ENCODE measurements at places on chromosomes 7 and 10.

- no peak for DNase-seq
Observed at GRCh38 chr7:116100626-116101025, 70.1 kb upstream of the TFEC start.

DNA sequence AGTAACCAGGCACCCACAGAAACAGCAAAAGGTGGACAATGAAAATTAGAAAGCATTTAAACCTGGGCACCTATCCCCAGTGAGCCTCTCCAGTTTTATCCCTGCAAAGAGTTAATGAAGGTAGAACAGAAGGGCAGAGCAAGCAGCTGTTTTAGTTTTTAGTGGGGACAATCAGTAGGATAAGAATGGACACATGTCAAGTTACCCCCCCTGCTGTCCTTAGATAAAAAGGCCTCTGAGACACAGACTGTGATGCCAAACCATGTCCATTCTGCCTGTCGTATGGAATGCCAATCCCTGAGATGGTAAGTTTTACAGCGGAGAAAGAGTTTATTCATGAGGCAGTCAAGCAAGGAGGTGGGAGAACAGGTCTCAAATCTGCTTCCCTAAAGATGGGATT is 162.6 kb upstream of the AGR3 start:
- no peak for DNase-seq

DNA sequence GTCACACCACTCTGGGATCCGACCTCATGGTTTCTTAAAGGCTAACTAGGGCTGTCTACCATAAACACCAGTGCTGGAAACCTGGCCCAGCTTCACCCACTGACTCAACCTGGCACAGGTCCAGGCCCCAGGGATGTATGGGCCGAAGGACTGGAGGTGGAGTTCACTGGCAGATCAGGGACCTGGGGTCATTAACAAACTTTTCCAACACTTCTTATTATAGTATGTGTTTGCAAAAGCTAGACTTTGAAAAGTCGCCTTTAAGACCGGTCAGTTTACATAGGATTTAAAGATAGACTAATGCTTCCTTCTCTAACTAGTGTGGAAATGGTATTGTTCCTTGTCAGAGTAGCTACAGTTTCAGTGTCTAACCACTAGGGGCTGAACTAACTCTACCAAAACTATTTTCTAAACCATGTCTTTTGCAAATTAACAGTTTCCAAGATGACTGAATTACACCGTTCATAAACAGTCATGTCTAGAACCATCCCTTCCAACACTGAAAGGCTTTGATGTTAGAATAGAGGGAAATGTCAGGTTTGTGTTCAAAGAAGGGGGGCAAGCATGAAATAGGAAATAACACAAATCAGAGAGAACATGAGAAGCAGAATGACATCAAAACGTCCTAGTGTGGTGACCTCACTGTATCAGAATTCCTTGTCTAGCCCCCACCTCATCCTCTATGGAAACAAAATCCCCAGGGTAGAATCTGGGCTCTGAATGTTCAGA is 29.7 kb downstream of the STN1 start:
- DNase-seq: peak; percentile 6

GRCh38 chr7:101017064-101017777 is 2.7 kb upstream of the MUC17 start:
- no peak for DNase-seq

DNA sequence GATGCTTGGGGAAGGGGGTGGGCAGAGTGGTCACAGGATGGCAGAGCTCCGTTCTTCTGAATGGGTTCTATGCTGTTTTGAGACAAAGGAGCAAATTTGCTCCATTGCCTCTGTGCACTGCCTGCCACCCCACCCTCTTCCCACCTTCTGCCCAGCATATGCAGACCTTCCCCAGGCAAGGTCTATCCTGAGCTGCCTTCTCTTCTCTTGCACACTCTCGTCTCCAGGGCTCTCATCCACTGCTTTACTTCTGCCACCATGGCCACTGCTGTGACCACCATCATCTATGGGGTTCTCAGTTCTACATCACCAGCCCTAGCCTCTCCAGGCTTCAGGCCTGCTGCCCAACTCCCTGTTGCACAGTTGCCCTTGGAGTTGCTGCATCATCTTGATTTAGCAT is 230.4 kb downstream of the TMEM178B start:
- DNase-seq: no peak

GRCh38 chr7:136228171-136228570 is 251.0 kb upstream of the MTPN start:
- DNase-seq: no peak

DNA sequence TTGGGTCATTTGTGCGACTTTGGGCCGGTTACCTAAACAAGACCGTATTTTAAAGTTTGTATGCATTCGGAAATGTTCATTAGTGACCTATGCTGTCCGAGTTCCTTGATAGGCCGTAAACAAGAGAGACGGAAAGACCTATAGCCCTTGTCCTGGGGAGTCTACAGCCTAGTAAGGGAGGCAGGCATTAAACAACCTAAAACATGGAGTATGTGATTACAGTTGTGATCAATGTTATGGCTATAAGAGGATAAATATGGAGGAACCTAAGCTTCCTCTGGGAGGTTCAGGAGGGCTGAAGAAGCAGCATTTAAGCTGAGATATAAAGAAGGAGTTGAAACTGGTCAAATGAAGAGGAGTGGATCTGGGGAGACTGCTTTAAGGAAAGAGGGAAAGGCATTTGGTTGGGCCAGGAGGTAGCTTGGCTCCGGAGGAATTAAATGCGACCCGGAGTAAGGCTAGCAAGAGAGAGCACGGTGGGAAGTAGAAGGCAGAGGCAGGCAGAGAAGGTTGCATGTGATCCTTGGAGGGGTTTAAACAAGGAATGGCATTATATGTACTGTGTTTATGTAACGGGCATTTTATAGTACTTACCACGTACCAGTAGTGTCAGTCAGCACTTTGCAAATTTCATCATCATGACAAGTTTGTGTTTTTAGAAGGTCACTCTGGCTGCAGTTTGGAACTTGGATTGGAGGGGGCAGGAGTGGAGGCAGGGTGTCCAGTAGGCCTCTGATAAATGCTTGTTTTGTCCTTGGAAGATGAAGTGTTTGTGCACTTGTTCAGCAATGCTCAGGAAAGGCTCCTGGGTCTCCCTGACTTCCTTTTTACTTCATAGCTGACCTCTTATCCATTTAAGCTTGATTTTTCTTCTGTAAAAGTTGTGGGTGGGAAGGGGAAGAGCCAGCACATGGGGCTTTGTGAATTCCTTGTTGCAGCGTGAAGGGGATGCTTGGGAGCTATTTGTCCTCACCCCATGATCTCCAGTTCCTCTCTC is 1.0 kb upstream of the AVPI1 start:
- no peak for DNase-seq

DNA sequence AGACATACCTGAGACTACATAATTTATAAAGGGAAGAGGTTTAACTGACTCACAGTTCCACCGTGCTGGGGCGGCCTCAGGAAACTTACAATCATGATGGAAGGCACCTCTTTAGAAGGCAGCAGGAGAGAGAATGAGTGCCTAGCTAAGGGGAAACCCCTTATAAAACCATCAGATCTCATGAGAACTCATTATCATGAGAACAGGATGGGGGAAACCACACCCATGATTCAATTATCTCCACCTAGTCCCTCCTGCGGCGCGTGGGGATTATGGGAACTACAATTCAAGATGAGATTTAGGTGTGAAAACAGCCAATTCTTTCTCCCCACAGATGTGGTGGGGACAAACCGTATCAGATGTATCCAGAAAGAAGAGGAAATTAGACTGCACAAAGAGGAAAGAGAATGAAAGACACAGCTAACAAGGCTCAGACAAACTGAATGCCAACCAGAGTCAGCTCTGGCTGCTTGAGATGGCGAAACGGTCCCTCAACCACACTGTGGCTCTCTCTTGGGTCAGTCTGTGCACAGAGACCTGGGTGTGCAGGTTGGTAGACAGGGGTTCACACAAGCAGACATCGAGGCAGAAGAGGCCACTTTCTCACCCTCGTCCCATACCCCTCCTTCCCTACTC is 375.6 kb downstream of the SFMBT2 start:
- no peak for DNase-seq

DNA sequence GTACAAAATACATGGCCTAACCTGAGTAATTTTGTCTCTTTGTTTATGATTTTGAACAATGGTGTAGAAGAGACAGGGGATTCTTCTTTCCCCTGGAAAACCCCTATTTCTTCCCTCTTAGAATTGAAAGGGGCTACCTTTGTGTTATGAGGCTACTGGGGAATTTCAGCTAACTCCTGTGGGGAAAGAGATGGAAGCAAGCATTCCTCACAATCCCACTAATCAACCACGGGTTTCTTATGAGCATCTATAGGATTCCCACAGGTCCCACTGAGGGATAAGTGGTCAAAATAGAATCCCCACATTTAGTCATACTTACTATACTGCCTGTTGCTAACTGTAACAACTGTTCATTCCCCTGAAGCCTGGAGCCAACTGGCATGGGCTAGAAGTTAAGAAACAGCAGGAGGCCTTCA is 32.2 kb upstream of the ITGB8 start:
- no peak for DNase-seq

DNA sequence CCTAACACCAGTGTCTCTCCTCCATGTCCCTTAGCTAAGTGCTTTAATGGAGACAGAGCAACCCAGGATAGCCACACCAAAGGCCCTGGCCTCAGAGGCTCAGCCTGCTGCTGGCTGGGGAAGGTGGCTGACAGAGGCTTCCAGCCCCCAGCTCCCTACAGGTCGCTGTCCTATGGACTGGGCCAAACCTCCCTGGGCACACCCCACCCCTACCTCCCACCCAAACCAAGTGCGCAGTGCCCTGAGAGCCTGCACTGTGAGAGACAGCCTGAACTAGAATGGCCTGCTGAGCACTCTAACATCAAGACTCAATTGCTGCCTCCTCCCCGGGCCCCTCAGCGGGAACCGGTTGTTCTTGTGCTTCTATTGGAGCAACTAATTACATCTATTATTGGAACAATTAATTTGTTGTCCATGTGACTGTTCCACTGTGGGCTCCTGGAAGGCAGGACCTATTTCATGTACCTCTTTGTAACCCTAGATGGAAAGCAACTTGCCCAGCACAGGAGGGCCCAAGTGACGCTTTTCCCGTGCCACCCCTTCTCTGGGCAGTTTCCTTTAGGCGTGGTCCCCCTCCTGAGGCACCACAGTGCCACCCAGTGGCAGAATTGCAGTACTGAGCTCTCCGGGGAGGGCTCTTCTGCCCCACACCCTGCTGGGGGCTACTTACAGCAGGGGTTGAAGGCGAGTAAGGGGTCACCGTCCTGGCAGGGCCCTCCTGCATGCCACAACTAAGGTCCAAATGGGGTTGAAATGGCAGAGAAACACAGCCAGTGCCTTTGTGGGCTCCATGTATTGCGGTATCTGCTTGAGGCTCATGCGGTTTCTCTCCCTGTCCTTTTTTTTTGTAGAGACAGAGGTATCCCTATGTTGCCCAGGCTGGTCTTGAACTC is 63.7 kb upstream of the WAPL start:
- DNase-seq: no peak

DNA sequence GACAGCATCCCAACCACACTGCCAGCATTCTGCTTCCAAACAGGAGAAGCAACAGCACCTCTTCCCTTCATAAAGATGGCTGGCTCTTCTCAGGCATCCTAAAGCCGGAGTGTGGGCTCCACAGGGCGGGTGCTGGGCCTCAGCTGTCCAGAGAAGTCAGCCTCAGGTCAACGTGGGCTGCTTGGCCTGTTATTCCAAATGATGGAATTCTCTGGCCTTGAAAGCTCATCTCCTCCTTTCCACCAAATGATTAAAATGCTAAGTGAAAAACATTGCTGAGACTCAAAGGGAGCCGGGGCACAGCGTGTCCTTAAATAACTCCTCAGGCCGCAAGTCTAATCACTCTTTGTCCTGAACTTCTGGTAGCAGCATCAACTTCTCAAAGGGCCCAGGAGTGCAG is 53.1 kb upstream of the CPXM2 start:
- no peak for DNase-seq

DNA sequence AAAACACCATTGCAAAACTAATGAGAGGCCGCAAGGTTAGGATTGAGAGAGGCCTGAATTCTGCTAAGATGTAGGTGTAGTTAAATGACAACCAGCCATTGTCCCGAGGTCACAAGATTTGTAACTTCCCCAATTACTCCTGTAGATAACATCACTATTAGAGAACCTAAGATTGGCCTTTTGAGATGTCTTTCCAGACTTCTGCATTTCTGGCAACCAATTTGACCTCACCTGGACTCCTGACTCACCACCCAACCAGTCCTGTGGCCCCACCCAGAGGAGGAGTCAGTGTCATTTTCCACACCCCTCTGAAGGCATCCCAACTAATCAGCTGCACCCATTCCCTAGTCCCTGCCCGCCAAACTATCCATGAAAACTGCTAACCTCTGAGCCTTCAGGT is 115.7 kb downstream of the PRKAG2 start:
- no peak for DNase-seq

DNA sequence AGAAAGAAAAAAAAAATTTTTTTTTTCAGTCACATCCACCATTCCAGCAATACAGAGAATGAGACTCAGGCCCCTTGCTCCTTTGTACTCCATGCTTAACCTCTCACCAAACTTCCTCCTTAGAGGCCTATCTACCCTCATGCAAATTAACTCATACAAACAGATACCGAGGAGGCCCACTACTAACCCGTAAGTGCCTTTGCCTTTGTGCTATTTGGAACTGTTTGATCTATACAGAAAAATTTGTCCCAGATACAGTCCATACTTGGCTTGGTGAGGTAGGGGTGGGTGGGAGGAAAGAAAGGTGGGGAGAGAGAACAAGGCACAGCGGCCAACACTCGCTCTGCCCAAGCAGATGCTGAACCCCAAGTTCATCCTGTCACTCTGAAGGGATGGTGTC is 87.8 kb upstream of the DUSP5 start:
- DNase-seq: no peak

DNA sequence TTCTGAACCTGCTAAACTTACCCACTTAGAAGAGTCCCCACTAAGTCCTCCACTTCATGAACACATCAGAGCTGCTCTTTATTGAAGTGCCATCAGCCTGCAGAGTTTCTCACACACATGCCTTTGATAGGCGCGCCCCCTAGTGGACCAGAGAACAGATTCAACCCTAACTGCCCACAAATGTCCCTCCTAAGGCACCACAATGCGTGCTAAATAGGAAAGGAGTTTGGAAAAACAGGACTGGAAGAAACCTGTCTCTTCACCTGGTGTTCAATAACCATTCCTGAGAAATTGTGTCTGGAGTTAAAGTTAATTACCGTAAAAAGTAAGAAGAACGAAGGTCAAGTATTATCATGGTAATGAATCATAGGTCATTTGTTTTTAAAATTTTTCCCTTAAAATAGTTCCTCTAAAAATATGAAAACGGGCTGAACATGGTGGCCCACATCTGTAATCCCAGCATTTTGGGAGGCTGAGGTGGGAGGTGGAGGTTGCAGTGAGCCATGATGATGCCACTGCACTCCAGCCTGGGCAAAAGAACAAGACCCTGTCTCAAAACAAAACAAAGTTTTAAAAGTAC is 249.7 kb downstream of the ELMO1 start:
- DNase-seq: peak; percentile 35

DNA sequence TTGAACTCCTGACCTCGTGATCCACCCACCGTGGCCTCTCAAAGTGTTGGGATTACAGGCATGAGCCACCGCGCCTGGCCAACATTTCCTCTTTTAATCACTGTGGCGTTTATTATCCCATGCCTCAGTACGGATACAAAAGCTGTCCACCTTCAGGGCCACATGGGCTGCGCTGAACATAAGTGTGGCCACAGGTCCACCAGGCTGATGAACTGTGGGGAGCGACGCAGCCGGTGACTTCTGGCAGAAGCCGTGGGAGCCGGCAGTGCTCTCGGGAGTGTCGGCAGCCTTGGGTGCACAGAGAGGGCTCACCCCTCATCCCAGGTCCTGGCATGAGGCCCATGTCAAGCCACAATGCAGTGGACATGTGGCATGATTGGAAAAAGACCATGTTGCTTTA is 223.6 kb downstream of the TNS3 start:
- DNase-seq: no peak
